Articular chondrocyte of knee joint (primary cell): ENCODE measurements at places on chromosomes 4 and X. TPM values are rescaled to one million over a fixed set of nuclear protein-coding genes. Genes with fewer than 3 reads are reported as not detected.

CLDN2 gene
- total RNA-seq = not detected in 2 replicates

TEX13C gene
- not detected in 2 replicates for total RNA-seq

FRMD7 gene
- total RNA-seq = 1.6 and 1.8 TPM in 2 replicates

FABP2 gene
- total RNA-seq = under 0.01 TPM in 1 of 2 replicates, not detected in the other

NEXMIF gene
- 0.32 and 0.39 TPM in 2 replicates for total RNA-seq

GALNT7 gene
- 29.4 and 33.7 TPM in 2 replicates for total RNA-seq

NR3C2 gene
- 1.3 and 1.8 TPM in 2 replicates for total RNA-seq

DGKK gene
- not detected in 2 replicates for total RNA-seq

ARHGEF38 gene
- not detected in 2 replicates for total RNA-seq

CYP2U1 gene
- total RNA-seq = 19.5 and 24.2 TPM in 2 replicates
